ENCODE measurements at places on chromosomes 6 and 20.

DNA sequence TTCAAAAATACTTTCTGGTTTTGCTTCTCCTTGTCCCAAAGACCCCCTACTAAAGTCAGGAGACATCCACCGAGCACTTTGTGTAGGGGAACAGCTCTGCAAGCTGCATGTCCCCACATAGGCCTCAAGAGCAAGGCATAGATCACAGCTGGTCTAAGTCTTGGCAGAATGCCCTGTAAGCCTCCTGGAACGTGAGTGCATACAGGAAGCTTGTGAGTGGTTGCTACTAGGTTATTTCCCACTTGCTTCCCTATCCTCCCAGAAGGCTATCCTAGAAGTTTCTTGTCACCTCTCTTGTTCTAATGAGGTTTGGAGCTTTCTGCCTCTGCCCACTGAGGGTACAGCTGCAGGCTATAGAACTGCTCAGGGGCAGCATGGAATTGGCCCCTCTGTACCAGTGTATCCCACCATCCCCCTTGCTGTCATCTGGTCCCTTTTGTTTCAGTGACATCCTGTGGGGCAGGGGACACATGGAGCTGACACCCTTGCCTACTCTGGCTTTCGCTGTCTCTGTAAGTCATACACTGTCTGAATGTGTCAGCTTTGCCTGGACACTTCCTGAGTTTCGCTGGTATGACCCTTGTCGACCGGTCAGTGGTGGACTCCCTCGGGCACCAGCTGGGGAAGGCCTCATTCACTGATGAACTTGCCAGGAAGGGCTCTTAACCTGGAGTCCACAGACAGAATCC is 35.6 kb upstream of the KCNK16 start:
- DNase-seq = no peak

DNA sequence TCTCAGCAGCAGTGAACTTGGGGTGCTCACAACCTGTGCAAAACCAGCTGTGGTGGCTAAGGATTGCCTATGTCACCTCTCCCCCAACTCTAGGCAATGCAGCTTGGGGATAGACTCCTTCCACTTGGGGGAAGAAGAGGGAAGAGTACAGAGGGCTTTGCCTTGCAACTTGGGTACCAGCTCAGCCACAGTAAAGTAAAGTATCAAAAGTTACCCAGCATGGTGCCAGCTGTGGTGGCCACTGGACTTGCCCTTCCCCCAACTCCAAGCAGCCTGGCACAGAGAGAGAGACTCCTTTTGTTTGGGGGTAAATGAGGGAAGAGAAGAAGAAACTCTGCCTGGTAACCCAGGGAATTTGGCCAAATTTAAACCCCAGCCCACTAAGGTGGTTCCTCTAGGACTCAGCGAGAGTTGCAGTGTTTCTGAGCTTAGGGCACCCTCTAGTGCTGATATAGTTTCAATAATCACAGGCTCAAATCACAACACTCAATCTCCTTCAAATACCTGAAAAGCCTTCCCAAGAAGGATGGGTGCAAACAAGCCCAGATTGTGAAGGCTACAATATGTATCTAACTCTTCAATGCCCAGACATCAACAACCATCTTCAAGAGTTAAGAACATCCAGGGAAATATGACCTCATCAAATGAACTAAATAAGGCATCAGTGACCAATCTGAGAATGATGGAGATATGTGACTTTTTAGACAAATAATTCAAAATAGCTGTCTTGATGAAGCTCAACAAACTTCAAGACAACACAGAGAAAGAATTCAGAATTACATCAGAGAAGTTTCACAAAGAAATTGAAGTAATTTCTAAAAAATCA is 7.6 kb upstream of the DEFB129 start:
- DNase-seq = no peak

DNA sequence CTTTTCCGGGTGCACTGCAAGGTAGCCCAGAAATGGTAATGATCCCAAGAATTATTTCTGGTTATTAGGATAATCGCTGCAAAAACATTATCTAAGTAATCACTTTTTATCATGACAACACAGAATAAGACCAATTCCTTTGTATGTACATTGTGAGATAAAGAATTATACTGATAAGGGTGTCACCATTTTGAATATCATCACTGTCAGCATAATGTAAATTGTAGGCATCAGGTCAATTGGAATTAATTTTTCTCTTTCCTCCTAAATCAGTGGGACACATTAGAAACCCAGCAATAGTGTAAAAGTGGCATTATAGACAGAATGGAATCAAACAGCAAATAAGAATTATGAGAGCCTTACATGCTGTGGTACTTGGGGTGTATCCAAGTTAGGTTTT is 183.1 kb upstream of the SCGN start:
- DNase-seq = no peak

DNA sequence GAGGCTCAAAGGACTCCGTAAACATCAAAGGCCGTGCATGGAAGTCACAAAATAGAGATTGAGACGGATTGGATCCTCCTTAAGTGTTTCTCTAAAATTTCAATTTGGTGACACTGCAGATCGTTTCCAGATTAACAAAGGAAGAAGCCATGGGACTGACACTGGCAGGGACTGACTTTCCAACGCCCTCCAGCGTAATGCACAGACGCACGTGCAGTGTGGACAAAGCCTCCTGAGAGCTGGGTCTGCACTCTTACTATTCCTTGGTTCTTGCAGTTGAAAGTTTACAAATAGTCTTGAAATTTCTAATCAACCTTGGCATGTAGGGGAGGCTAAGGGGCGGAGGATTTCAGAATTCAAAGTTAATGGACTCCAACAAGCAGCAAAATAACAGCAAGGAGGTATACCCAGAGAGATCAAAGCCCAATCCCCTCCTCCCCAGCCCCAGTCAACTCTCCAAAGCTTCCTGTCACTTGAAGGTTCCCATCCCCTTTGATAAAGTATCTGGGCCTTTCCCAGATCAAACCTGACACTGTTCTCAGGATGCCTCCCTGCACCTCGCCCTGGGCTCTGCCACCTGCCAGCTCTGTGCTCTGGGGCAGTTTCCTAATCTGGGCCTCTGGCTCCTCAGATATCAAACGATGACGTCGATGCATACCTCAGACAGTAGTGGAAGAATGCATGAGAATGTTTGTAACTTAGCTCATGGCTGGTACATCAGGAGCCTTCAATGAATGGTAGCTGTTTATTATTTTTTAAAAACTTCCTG is 106.5 kb upstream of the TRAF3IP2 start:
- no peak for DNase-seq

DNA sequence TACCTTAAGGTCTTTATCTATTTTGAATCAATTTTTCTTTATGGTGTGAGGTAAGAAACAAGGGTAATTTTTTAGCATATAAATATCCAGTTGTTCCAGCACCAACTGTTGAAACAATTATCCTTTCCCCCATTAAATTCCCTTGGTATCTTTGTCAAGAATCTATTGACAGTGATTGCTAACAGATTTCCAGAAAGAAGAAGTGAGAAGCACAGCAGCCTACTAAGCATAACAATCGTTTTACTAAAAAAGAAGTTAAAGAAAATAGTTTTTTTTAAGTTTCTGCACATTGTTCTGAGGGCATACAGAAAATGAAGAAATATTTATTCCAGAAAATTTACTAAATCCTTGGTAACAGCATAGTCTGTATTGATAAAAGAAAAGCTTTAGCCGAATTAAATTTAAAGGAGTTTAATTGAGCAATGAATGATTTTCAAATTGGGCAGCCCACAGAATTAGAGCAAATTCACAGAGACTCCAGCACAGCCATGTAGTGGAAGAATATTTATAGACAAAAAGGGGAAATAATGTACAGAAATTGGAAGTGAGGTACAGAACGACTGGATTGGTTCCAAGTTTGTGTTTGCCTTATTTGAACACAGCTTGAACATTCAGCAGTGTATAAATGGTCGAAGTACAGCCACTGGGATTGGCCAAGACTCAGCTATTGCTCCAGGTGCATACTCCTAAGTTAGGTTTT is 97.9 kb upstream of the UST start:
- DNase-seq = no peak

GRCh38 chr6:92050216-92050615 is 1369.1 kb downstream of the EPHA7 start:
- DNase-seq = no peak

- no peak for DNase-seq
Measured at GRCh38 chr6:55040102-55040848, 134.0 kb upstream of the HCRTR2 start.

GRCh38 chr20:5171064-5171789 is 44.4 kb downstream of the CDS2 start:
- DNase-seq = no peak

GRCh38 chr6:109339906-109340678 is 42.2 kb downstream of the CD164 start:
- DNase-seq = no peak

GRCh38 chr20:48090784-48091183 is 305.5 kb upstream of the SULF2 start:
- DNase-seq = no peak

- no peak for DNase-seq
Measured at GRCh38 chr20:47479506-47479905, 22.2 kb upstream of the NCOA3 start.

GRCh38 chr20:31967830-31968249 is at the start of gene XKR7:
Gene XKR7 (plus strand): TSS chr20:31968151. CDS start chr20:31968176, 25 bp downstream.
- no peak for DNase-seq

DNA sequence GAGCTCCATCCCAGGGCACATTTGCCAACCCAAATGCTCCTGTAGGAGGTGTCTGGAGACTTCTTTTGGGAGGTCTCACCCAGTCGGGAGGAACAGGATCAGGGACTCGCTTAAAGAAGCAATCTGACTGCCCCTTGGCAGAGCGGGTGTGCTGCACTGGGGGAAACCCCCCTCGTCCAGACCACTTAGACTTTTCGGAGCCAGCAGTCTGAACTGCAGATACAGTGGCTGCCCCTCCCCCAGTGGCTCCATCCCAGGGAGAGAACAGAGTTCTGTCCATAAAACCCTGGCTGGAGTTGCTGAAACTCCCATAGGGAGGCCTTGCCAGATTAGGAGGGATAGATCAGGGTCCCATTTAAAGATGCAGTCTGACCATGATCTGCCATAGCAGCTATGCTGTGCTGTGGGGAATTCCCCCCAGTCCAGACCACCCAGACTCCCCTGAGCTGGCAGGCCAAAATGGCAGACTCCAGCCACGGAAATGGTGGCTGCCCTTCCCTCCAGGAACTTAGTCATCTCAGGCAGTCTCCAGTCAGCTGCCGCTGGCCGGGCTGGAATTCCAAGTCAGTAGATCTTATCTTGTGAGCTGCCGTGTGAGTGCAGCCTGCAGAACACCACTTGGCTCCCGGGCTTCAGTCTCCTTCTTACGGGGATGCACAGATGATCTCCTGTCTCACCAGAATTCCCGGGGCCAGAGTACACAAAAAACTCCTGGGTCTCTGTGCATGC is 278.1 kb upstream of the SASH1 start:
- no peak for DNase-seq

- no peak for DNase-seq
Measured at GRCh38 chr6:42572523-42572922, 8.7 kb downstream of the UBR2 start.

GRCh38 chr6:5995949-5996713 is 10.6 kb downstream of the NRN1 start:
- no peak for DNase-seq
